Fibroblast of skin of right biceps (primary cell): ENCODE measurements at places on chromosomes 7 and 10.

- DNase-seq = no peak
Observed at GRCh38 chr10:110007161-110007700, 553 bp upstream of the ADD3 start.

DNA sequence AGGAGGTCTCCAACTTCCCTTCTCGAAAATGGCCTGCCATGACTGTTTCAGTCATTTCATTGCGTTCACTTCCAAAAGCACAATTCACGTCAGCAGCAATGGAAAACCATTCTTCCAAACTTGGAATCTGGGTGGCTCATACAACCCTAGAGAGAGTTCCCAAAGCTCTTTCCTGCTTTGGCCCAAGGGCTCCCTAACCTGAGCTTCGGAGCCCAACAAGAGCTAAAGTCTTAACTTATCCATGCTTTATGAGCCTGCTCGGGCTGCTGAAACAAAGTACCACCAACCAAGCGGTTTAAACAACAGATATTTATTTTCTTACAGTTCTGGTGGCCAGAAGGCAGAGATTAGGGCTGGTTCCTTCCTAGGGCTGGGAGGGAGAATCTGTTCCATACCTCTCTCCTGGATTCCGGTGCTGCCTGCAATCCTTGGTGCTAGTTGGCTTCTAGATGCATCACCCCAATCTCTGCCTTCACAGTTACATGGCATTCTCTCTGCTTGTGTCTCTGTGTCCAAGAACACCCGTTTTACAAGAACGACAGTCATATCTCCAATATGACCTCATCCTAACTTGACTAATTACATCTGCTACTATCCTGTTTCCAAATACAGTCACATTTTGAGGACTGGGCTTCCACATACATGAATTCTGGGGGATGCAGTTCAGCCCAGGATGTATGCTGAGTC, 33.5 kb downstream of the CAMK2B start:
- no peak for DNase-seq

DNA sequence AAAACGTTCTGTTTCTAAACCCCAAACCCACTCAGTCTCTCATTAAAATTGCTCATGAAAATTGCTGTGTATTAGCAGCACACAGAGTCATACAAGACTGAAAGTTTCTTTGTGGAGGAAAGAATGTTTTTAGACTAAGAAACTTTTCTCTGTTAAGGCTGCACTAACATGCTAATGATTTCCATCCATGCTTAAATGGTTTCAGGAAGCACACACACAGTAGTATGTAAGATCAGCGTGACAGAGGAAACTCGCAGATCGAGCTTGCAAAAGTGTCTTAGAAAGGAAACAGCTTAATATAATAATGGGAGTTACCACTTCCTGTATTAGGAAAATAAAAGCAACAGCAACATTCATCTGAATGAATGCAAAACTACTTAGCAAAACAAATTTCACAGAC, 112.7 kb downstream of the ICA1 start:
- no peak for DNase-seq

DNA sequence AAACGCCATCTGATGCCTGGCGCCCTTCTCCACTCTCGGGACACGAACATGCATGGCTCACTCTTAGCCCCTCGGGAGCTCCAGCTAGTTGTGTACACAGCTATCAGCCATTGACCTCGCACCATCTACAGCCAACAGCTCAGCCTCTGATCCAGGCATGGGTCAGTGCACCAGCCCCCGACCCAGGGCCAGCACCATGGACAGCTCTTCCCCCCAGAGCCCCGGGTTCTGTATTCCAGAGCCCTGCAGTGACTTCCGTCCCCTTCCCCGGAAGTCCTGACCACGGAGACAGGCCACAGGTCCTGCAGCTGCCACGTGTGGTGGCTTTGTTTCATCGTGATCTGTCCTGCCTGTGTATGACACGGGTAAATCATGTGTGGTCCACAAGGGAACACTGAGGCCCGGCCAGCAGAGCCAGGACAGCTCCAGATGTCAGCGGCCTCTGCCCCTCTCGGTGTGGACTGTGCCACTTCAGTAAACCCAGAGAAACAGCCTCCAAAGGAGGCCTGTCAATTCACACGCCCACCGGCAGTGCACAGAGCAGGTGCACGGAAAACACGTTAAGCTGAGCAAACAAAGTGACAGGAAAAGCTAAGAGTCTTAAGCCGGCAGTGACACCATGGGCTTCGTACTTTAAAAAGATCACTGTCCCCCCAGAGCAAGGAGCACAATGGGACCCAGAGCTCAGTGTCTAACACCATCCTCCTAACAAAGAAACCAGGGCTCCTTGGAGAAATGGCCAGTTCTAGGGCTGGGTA, 13.0 kb downstream of the STK32C start:
- DNase-seq = no peak

DNA sequence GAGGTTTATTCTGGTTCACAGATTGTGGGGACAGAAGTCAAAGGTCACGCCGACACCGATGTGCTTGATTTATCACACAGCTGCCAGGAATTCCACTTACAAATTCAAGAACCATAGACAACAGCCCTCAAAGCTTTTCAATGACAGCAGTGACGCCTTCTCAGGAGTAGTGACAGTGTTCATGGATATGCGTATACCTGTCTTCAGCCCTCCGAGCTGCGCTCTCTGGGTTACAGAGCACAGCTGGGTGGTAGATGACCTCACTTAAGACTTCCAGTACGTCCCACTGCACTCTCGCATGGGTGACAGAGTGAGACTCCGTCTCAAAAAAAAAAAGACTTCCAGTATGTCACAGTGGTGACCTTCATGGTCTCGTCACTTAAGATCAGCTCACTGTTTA, 108.5 kb downstream of the TCERG1L start:
- no peak for DNase-seq

DNA sequence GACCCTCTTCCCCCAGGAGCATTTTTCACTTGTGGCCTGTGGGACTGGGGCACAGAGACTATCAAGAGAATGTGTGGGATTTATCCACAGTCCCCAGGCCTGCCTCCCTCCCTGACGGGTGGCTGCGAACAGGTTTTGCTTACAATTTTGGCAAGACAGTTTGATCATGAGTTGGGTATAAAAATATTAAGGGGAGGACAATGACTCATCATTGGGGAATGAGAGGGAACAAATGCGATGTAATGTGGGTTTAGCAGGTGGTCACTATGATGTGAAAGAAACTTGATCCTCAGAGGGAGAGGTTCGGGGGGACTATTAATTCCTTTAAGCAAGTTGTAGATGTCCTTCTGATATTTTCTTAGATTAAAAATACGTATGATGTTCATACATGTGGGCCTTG, 52.2 kb downstream of the EMX2 start:
- DNase-seq = peak; percentile 49

DNA sequence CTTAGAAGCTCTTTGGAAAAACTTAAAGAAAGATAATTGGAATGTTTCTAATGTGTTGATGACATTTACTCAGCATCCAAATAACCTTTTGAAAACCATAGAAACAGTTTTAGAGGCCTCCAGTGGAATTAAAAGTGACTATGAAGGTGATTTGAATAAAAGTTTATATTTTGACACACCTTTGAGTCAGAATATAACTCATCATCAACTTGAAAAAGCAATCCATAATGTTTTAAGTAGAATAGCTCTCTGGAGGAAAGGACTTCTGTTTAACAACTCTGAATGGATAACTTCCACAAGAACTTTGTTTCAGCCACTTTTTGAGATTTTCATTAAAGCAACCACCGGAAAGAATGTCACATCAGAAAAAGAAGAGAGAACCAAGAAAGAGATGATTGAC, 108.2 kb downstream of the ABCA13 start:
- no peak for DNase-seq

GRCh38 chr7:85130702-85131101, 56.2 kb downstream of the SEMA3D start:
- no peak for DNase-seq

DNA sequence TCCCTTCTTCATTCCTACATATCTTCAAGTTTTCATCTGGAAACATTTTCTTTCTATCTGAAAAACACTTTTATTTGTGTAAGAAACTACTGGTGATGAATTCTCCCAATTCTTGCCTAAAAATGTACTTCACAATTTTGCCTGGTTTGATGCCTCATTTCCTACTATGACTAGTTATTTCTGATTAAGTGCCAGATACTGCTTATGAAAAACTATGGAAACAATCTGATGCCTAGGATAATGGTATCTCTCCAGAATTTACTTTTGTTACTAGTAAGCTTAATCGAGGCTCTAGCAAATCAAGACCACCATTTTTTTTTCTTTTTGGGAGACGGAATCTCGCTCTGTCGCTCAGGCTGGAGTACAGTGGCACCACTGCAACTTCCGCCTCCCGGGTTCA, 31.3 kb downstream of the CACUL1 start:
- DNase-seq = peak; percentile 61

GRCh38 chr7:651032-651728, 75.3 kb upstream of the DNAAF5 start:
- no peak for DNase-seq

- no peak for DNase-seq
Observed at GRCh38 chr10:89258881-89259280, 7.3 kb upstream of the LIPA start.

- no peak for DNase-seq
Observed at GRCh38 chr7:29917641-29918040, 72.0 kb downstream of the SCRN1 start.

DNA sequence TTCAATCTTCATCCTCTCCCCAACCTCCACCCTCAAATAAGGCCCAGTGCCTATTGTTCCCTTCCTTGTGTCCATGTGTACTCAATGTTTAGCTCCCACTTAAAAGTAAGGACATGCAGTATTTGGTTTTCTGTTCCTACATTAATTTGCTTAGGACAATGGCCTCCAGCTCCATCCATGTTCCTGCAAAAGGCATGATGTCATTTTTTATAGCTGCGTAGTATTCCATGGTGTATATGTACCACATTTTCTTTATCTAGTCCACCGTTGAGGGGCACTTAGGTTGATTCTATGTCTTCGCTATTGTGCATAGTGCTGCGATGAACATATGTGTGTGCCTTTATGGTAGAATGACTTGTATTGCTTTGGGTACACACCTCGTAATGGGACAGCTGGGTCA, 7.2 kb upstream of the NEUROG3 start:
- DNase-seq = no peak

DNA sequence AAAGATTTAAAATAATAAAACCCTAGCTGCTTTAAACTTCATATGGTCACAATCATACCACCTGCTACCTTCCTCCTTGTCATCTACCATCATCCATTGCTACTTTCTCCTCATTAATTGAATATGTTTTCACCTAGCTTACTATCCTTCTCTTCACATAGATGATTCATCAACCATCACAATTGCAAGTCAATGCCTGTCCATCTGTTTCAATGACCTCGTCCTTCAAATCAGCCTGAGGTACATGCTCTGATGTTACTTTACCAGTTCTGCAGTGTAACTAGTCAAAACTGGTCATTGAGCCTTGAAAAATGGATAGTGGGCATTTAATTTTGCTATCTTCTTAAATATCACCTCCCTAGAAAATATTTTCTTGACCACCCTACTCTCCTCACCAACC, 164.7 kb downstream of the SEMA3E start:
- no peak for DNase-seq

GRCh38 chr7:137986252-137987017, 15.5 kb downstream of the CREB3L2 start:
- peak; percentile 72 for DNase-seq

GRCh38 chr10:52951824-52952223, 179.2 kb upstream of the MBL2 start:
- DNase-seq = peak; percentile 28

DNA sequence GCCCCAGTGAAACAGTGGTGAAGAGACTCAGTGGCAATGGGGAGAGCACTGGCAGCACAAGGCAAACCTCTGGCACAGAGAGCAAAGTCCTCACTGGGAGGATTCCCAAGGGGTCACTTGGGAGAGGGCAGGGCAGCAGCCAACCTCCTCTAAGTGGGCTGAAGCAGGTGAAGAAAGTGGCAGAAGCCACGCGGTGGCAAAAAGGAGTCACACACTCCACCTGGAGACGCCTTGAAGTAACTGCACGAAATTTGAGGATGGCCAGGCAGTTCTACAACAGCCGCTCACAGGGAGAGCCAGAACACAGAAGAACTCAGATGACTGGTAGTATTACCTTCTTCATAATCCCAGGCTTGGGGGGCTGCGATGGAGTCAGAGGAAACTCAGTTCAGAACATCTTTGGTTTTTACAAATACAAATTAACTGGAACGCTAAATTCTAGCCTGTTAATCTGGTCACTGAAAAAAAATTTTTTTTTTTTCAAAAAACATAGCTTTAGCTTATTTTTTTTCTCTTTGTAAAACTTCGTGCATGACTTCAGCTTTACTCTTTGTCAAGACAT, 574 bp upstream of the IL6 start:
- DNase-seq = peak; percentile 86

GRCh38 chr7:47474937-47475879, 106.7 kb downstream of the TNS3 start:
- DNase-seq = peak; percentile 82

DNA sequence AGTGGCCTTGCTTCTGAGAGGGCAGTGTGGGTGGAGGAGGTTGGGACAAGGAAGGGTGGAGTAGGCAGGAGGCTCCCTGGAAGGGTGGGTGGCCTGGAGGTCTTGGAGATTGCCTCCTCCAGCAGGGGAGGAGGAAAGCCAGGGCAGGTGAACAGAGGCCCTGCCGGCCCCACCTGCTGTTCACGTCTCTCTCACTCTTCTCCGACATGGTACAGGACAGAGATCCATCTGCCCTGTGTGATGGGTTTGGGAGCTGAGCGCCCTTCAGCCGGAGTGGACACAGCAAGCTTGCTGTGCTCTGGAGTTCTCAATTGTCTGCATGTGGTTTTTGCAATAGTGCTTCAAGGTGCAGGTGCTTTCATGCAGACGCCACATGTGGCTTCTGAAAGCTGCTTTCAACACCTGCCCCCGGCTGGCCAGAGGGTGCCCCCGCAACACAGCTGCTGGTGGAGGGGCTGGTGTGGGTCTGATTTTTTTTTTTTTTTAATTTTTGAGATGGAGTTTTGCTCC, 82.8 kb upstream of the GNA12 start:
- no peak for DNase-seq

DNA sequence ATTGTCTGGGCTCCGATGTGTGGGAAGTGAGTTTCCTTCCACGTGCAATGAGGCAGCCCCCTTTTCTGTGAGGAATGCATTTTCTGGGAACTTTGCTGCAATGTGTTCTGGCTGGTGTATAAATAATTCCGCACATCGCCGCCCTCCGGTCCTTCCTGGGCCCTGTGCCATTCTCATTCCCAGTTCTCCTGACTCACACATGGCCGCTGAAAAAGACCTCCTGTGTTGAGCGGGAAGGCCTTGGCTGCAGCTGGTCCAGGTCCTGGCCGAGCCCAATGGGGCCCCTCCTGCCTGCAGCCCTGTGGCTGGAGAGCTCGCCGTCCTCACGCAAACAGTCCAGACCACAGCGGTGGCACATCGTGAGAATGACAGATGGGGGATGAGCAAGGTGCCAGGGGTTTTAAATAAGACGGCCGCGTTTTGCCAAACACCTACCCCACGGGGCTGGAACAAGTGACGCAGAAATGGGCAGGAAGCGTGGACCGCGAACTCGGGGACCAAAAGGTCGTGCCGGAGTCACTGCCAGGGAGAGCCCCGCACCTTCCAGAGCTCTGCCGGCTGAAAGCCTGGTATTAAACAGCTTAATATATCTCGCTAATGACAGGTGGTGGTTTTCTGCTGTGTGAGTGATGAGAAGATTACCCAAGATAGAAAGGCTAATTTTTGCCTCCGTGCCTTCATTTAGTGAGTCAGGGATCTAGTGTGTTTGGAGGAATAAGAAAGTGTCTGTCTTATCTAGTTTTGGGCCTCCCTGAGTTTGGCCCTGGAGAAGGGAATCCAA, 37.0 kb downstream of the FAM20C start:
- peak; percentile 92 for DNase-seq

- DNase-seq = peak; percentile 91
Observed at GRCh38 chr10:15775513-15775912, 55.8 kb upstream of the ITGA8 start.
